CD4-positive, alpha-beta T cell treated with Interleukin-2 at 100 ng/mL for 4 hours (primary cell): ENCODE measurements at places on chromosomes 12 and 14.

DNA sequence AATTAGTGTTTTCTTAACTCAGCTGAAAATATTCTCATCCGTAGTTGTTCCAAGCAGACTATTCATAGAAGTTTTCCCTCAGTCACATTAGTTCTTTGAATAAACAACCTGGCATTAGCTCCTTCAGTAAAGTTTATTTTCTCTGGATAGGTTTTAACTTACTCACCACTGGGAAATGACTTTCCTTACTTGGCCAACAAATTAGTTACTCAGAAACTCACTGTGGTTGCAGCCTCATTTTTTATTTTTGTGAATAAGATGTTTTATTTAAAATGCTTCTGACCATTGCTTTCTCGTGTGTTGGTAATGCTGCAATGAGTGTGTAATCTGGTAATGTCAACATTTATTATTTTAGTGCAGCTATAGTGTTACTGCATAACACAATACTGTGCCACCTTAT, 74.9 kb downstream of the NOVA1 start:
- no peak for DNase-seq

DNA sequence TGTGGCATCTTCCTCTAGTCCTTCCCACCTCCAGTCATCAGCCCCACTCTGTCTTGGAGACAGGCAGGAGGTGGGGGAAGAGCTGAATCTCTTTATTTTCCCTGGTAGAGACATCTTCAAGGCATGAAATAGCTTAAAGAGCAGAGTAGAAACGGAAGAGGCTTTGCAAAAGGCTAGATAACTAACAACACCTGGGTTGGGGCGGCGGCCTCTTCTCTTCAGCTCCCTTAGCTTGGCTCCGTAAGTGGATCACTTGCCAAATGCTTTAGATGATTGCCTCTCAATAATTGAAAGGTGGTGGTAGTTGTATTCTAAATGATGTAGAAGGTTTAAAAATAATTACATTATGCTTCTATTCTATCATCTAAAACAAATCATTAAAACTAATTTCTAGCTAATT, 36.1 kb downstream of the SSPN start:
- DNase-seq: no peak

GRCh38 chr12:55996715-55997534, at the start of gene SUOX:
Gene SUOX, plus strand, starts transcription at chr12:55997276. Its CDS starts 4,946 bp downstream, at chr12:56002222.
- DNase-seq: peak; percentile 29

GRCh38 chr12:12210983-12211382, 55.9 kb downstream of the LRP6 start:
- DNase-seq: peak; percentile 8

DNA sequence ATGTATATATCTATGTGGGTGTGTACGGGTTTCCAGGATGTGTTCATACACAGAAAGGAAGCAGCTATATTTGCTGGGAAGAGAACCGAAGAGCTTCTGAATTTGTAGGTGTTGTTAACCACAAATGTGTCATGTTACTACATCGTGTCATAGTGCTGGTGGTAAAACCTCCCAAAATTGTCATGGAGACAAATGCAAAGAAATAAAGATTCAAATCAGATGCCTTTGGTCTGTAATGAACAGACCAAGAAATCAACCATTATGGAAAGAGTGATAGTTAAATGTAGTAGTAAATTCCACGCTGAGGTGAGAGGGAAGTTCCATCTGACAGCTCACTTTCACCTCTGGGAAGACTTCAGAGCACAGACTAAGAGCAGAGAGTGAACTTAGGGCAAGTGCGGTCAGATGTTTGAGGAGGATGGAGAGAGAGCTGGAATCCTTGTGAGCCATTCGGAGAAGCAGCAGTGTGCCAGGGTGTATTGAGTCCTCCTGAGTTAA, 487.5 kb downstream of the TMEM121 start:
- peak; percentile 65 for DNase-seq

DNA sequence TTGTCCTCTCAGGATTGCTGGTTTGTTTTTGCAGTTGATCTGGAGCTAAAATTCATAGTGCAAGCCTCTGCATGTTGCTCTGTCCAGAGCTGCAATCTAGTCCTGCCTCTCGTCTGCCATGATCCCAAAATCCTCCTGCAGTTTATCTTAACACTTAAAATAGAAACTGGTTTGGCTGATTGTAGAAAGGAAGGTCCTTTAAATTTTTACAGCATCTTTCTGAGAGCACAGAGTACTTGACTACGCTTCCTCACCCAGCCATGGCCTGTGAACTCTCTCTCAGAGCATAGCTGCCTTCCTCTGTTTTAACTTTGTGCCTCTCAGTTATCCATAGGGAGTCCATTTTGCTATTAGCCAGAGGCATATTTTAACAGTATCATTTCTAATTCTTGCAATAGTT, 877.1 kb downstream of the C12orf50 start:
- DNase-seq: no peak

DNA sequence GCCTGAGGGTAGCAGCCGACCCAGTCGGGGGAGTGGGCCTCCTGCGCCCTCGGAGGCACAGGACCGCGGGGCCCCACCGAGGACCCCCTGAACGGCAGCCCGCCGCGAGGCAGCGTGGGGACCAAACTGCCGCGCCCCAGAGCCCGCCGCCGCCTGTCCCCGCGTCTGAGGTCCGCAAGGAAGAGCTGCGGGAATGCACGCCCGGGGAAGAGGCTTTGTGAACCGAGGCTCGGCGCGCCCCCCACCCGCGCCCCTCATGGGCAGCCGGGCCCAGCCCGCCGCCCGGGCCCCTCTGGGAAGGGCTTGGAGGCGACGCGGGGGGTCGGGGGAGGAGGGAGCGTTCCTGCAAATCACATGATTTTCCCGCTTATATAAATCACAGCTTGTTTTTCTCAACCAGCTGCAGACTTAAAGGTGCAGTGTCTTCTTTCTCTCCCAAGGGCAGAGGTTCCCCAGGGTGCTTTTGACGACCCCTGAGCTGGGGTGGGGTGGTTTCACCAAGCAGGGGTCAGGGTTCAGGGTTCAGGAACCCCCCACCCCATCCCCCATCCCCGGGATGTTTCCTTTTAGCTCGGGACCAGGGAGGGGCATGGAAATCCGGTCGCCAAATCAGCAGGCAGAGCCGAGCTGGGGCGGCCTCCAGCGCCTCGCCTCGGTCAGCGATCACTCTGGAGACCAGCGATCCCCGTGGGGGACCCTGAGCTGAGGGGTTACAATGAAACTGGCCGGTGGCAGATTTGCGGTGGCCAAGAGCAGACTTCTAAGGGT, 44.7 kb upstream of the ATP23 start:
- peak; percentile 10 for DNase-seq

GRCh38 chr14:64612021-64612380, 62.2 kb downstream of the PPP1R36 start:
- DNase-seq: no peak

- no peak for DNase-seq
Measured at GRCh38 chr14:77051116-77051515, 22.6 kb upstream of the IRF2BPL start.

- no peak for DNase-seq
Measured at GRCh38 chr14:51318813-51319597, 79.0 kb downstream of the TMX1 start.

GRCh38 chr12:25716842-25717241, 163.8 kb upstream of the LMNTD1 start:
- DNase-seq: no peak

DNA sequence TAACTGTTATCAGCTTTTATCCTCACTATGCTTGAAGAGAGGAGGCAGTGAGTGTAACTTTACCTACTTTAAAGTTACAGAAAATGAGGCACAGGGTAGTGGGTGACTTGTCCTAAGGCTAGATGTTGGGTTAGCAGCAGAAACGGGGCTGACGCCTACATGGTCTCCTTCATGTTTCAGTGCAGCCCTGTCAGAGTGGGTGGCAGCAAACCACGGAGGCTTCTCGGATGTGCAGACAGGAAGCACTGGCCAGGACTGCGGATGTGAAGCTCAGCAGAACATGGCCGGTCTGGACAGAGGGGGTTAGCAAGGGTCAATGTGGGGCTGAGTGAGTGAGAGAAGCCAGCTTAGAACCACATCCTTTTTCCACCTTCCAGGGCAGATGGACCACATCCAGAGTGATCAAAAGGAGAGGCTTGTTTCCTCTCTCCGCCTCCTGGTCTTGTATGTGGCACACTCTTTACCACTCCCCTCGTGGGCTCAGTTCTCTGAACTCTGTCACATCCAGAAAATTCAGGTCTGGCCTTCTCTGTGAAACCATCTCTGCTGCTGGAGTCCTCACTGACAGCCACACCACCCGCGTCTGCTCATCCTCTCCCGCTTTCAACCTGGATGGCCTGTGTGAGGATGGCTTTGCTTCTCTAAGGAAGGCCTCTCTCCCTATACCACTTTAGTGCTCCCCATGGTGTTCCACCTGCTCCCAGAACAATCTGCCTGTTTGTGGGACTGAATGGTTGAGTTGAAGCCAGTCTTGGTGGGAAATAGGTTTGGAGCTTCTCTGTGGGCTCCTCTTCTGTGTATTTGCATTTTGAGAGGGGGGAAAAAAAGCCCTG, 14.1 kb downstream of the SUSD6 start:
- DNase-seq: peak; percentile 69

GRCh38 chr14:69586404-69586803, 11.7 kb upstream of the CCDC177 start:
- no peak for DNase-seq

- DNase-seq: no peak
Measured at GRCh38 chr14:23370221-23370620, 2.4 kb upstream of the IL25 start.

GRCh38 chr14:69107407-69108003, 45.4 kb downstream of the DCAF5 start:
- peak; percentile 47 for DNase-seq

GRCh38 chr14:102138961-102139285, 774 bp upstream of the WDR20 start:
- no peak for DNase-seq

GRCh38 chr12:3980504-3981272, 107.5 kb upstream of the PARP11 start:
- no peak for DNase-seq

GRCh38 chr12:57237932-57238853, 8.7 kb downstream of the SHMT2 start:
- no peak for DNase-seq

GRCh38 chr12:112182499-112182898, 57.1 kb downstream of the TRAFD1 start:
- DNase-seq: no peak

DNA sequence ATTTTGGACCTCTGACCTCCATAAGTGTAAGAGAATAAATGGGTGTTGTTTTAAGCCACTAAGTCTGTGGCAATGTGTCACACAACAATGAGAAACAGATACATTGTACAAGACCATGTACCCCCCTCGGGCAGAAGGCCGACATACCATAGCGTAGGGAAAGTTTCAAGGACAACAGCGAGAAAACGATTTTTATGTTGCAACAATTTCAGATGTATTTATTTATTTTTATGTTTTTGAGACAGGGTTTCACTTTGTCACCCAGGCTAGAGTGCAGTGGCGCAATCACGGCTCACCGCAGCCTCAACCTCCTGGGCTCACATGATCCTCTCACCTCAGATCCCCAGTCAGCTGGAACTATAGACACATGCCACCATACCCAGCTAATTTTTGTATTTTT, 136.4 kb upstream of the NCOR2 start:
- DNase-seq: no peak

- no peak for DNase-seq
Measured at GRCh38 chr12:104055686-104056388, 5.8 kb upstream of the GLT8D2 start.

GRCh38 chr14:45083617-45083975, 320 bp upstream of the PRPF39 start:
- no peak for DNase-seq

- no peak for DNase-seq
Measured at GRCh38 chr14:81471062-81471461, 62.6 kb downstream of the SEL1L start.
